CD4-positive, alpha-beta T cell treated with Interleukin-21 for 1 hour (primary cell): ENCODE measurements at places on chromosomes 1 and 21.

GRCh38 chr21:45496968-45497845, 45.0 kb downstream of the SLC19A1 start:
- no peak for DNase-seq

- DNase-seq: no peak
Observed at GRCh38 chr1:43031316-43032203, 72.9 kb upstream of the SLC2A1 start.

DNA sequence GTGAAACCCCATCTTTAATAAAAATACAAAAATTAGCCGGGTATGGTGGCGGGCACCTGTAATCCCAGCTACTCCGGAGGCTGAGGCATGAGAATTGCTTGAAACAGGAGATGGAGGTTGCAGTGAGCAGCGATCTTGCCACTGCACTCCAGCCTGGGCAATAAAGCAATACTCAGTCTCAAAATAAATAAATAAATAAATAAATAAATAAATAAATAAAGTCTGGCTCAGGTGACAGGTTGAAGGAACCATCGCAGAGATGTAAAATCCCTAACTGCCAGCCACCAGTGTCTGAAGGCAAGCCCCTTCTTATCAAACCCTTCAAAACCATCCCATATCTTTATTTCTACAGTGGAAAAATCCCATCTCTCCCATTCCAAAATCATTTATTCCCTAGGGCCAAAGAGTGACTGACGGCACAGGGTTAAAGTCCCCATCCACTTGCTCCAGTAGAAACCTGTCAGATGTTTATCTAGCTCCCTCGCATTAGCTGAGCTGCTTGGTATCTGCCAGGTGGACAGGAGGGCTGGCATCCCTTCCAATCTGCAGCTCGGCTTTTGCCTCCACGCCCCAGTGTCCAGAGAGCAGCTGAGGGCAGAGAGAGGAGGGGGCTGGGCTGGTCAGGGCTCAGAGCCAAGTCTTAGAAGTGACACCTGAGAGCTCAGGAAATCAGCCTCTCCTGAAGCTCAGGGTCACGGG, 5.0 kb downstream of the CSRP1 start:
- DNase-seq: no peak

DNA sequence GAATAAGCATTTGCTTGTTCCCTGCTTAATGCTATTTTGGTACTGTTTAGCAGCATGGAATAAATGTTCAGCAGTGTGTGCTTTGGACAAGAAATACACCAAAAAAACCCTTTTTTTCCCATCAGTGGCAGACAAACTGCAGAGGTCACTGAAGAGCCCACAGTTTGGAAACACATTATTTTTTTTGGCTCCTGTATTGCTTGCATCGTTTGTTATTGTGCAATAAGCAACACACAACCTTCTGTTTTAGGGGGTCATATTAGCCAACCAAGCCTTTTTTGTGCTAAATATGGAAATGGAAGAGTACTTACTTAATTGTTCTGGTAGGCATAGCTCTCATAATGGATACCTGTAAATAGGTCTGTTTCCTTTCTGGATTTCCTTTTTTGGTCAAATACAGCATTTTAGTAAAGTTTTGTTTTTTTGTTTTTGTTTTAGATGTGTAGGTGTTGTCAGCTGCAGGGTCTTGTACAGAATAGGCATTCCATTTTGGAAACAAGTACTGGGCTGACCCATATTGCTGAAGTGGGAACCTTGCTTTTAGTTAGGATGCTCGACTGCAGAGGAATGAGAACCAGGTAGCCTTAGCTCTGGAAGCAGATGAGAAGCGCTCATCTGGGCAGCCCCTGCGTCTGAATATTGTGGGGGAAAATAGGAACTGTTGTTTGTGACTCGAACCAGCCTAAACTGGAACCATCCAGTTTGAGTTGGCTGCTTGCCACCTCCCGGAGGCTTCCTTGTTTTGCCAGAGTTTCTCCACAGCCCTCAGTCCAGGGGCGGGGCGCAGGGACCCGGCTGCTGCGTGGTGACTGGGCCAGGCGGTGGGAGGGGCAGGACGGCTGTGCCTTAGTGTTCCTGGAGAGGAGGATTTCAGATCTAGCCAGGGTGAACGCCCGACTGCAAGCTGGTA, 38.4 kb downstream of the SPEN start:
- peak; percentile 42 for DNase-seq

DNA sequence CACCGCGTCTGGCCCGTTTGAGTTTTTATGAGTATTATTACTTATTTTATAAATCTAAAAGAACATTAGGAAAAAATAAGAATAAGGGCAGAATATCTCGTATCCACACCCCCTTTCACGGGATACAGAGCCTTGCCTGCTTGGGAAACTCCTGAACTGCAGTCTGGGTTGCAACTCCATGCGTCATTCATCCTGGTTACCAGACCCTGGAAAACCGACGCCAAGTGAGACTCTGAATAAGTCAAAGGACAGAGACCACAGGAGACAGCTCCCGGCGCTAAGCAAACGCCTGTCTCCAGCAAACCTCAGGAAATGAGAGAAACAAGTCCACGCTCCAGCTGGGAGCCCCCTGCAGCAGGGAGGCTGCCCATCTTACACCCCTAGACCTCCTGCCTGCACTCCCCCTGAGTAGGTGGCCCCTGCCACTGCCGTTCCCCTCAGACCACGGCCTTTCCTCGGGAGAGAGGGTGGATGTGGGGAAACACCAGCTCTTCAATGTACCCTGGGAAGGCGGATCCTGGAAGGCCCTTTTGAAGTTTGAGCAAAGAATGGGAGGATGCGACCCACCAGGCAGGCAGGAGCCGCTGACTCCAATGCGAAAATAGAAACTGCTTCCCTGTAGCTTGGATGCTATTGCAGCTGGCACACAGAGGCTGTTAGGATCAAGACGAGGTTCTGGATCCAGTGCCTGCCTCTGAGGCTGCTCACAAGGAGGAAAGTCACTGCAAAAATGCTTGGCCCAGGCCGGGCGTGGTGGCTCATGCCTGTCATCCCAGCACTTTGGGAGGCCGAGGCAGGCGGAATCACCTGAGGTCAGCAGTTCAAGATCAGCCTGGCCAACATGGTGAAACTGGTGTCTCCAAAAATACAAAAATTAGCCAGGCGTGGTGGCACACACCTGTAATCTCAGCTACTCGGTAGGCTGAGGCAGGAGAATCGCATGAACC, 37.7 kb upstream of the GPR157 start:
- DNase-seq: no peak

- DNase-seq: no peak
Observed at GRCh38 chr1:92096317-92096716, 16.2 kb downstream of the BTBD8 start.
